Omental fat pad (tissue), 4 donors: ENCODE measurements at places on chromosomes 7 and 10. TPM values are rescaled to one million over a fixed set of nuclear protein-coding genes. Genes with fewer than 3 reads are reported as not detected.

The FEZF1 gene
- not detected for total RNA-seq

The TCTN3 gene
- total RNA-seq, result 27.1 TPM

The GPRIN2 gene
- total RNA-seq, result 0.46 TPM

The AGMO gene
- 21.1 TPM for total RNA-seq

The GPR15LG gene
- total RNA-seq, result not detected

The SLIT1 gene
- total RNA-seq, result 0.12 TPM

The CACNA2D1 gene
- 20.5 TPM for total RNA-seq

The ZNF503 gene
- total RNA-seq, result 19.8 TPM

The RPA3 gene
- 17.9 TPM for total RNA-seq

The GNAI1 gene
- total RNA-seq, result 74.6 TPM

The FANK1 gene
- total RNA-seq, result 1.3 TPM
